ENCODE measurements at places on chromosomes 3 and 15.

GRCh38 chr3:78204977-78205376 lies 1165.1 kb downstream of the ROBO2 start:
- no peak for DNase-seq

GRCh38 chr15:62164396-62165103 lies 535 bp downstream of the C2CD4B start:
- DNase-seq: no peak

DNA sequence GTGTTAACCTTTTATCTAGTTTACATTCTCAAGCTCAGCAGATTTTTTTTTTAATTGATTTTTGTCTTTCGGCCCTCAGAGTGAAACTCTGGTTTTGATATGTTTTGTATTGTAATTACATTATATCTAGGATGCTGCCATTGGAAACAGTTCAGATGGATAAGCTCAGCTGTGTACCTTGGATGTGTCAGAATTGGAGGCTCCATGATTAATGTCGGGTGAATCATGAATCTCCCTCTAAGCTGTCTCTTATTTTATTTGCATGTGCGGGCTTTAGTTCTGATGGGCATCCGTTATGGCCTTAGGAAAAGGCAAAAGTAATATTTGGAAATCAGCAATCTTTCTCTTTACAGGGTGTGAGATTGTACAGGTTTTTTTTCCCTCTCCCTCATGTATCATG lies 4.2 kb downstream of the PTPRG start:
- no peak for DNase-seq

DNA sequence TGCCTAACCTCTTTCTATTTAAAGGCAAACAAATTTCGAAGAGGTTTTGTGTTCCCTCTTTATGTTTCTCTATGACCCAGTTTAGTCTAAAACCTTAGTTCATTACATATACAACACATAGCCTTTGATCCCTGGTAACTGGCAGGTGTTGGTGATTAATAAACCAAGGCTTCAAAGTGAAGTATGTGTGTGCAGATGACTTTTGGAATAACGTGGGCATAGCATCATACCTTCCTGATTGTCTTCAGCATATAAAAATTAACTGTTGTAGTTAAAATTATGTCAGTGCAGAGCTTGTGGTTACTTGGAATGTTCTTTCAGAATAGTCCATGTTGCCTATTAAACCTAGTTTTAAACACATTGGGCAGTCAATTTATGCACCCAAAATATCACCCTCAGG lies 608.3 kb downstream of the ROBO2 start:
- no peak for DNase-seq

DNA sequence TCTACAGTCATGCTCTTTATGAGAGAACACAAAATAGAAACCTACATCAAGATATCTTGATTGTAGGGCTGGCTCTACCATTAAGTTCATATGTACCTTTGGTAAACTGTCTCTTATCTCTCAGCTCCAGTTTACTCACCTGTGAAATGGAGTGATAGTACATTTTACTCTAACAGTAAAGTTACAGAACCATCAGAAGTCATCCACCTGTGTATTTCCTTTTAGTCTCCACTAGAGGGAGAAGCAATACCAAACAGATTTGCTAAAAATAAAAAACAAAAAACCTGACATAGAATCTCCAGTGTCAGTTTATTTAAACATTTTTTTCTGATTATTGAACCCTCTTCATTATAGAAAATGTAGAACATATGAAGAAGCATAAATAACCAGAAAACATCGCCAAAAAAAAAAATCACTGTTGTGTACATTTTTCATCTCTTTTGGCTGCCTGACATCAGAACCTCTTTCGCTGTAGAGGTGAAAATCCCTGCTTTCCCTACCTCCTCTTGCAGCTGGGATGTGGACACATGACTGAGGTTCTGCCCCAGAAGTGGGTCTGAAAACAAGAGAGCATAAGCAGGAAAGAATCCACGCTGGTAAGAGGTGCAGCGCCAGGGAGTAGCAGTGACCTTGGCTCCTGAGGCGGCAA lies 48.7 kb upstream of the WDR72 start:
- no peak for DNase-seq

- DNase-seq: no peak
Observed at GRCh38 chr15:90214553-90215196, 13.5 kb downstream of the SEMA4B start.

DNA sequence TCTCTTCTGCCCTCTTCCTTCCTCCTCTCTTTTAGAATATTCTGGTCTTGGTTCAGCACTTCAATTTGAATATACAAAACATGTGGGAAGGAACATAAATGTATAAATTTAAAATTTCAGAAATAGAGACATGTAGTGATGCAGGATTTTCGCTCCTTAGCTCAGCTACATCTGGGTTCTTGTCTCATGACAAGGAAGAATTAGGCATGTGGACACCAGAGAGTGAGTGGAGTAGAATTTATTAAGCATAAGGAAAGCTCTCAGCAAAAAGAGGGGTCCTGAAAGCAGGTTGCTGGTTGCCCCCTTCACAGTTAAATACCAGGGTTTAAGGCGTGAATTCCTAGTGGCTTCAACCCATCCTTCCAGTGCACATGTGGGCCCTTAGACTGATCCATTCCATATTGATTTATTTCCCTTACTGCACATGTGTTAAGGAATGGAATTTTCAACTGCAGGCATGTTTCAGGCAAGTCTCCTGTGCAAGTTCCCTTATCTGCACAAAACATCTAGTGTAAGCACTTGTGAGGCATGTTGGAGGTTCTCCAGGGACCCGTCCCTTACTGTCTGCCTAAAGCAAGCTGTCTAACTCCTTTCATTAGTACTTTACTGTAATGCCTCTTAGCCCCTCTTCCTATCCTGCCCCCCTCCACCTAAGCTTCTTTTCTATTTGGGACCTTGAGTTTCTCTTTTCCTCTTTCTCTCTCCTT lies 133.2 kb upstream of the STRIT1 start:
- no peak for DNase-seq

- no peak for DNase-seq
Observed at GRCh38 chr3:46031269-46031668, 4.0 kb upstream of the XCR1 start.
